Panc1 (cell line): ENCODE measurements at places on chromosomes 11 and 22.

GRCh38 chr11:92111287-92111686 is 113.3 kb upstream of the FAT3 start:
- H3K4me1 ChIP-seq: no peaks in the 10 kb centered on the region
- H3K36me3 ChIP-seq: no peaks in the 10 kb centered on the region
- H3K4me3 ChIP-seq: no peak overlapping the region
- no peaks in the 10 kb centered on the region for H3K27me3 ChIP-seq
- DNase-seq: no peak
- no peak overlapping the region for H3K27ac ChIP-seq

- peak; percentile 36 for DNase-seq
- no peak overlapping the region for H3K27ac ChIP-seq
- H3K36me3 ChIP-seq: no peaks in the 10 kb centered on the region; the same call in 1 of the 2 replicates
- H3K27me3 ChIP-seq: no peaks in the 10 kb centered on the region
- H3K4me3 ChIP-seq: no peak overlapping the region
Observed at GRCh38 chr11:125091247-125091876, 20.1 kb downstream of the TMEM218 start.

GRCh38 chr22:45585437-45585755 is 82.7 kb downstream of the FBLN1 start:
- no peak overlapping the region for H3K27ac ChIP-seq
- no peak overlapping the region for H3K4me3 ChIP-seq
- no peaks in the 10 kb centered on the region for H3K4me1 ChIP-seq
- no peaks in the 10 kb centered on the region for H3K36me3 ChIP-seq
- no peaks in the 10 kb centered on the region for H3K27me3 ChIP-seq

GRCh38 chr11:109752212-109752825 is 330.3 kb downstream of the C11orf87 start:
- H3K27me3 ChIP-seq: no peaks in the 10 kb centered on the region
- no peaks in the 10 kb centered on the region for H3K36me3 ChIP-seq
- H3K27ac ChIP-seq: no peak overlapping the region
- H3K4me1 ChIP-seq: no peaks in the 10 kb centered on the region

DNA sequence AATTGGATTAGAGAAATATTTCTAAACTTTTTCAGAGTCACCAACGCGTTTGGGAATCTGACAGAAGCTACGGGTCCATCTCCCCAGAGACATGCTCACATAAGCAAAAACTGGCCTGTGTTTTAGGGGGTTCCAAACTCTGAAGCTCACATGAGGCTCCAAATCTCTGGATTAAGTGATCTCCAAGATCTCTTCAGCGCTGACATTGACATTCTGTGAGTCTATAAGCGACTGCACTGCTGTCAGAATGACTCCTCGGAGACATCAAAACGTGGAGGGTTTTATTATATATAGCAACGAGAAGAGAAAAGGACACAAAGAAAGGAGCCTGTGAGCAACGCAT is 642 bp upstream of the SIK2 start:
- DNase-seq: no peak
- H3K4me1 ChIP-seq: peaks cover 19% of the 10 kb centered on the region
- no peaks in the 10 kb centered on the region for H3K27me3 ChIP-seq
- H3K36me3 ChIP-seq: no peaks in the 10 kb centered on the region

DNA sequence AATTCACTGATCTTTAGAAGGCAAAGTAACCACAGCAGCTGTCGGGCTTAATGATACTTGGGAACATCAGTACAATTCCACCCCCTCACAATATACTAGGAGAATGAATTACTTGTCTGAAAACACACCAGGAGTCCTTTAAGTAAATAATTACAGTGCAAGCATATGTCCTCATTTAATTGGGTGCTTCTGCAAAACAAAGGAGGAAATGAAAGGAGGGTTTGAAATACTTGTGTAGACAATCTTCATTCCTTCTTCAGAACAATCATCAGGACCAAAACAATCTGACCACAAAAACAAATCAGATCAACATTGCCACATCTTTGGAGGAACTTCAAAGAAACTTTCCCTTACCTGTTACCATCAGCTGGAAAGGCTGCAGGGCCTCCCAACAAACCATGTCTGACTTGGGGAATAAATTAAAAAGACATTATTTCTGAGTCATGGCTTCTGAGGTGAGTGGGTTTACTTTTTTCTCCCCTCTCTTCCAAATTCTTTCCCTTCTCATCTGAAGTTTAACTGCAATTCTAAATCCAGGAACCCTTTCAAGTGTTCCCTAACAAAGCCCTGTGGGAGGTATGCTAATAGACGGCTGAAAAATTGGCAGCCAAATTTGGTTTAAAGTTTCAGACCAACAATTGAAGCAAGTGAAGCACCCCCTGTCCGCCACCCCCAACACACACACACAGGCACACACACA is 12.5 kb upstream of the CCDC117 start:
- no peaks in the 10 kb centered on the region for H3K4me1 ChIP-seq
- H3K27ac ChIP-seq: no peak overlapping the region
- H3K27me3 ChIP-seq: no peaks in the 10 kb centered on the region
- H3K4me3 ChIP-seq: no peak overlapping the region

GRCh38 chr11:118152552-118153471 is at the start of gene SCN4B:
Gene SCN4B, minus strand, starts transcription at chr11:118152823. Its CDS starts 150 bp downstream, at chr11:118152673.
- no peak within 1 kb of the TSS for H3K27ac ChIP-seq
- peak within 1 kb of the TSS; percentile 49 for H3K4me3 ChIP-seq
- DNase-seq: no peak
- H3K27me3 ChIP-seq: peaks cover 31% of the 10 kb centered on the region
- no peaks in the 10 kb centered on the region for H3K36me3 ChIP-seq

- H3K36me3 ChIP-seq: no peaks in the 10 kb centered on the region
- DNase-seq: no peak
- no peaks in the 10 kb centered on the region for H3K4me1 ChIP-seq
- H3K4me3 ChIP-seq: no peak overlapping the region
Observed at GRCh38 chr11:119693253-119693815, 35.7 kb downstream of the NECTIN1 start.

GRCh38 chr11:114892381-114893197 is 214.3 kb downstream of the NXPE2 start:
- no peak for DNase-seq
- no peaks in the 10 kb centered on the region for H3K27me3 ChIP-seq
- H3K4me3 ChIP-seq: no peak overlapping the region
- H3K27ac ChIP-seq: no peak overlapping the region

DNA sequence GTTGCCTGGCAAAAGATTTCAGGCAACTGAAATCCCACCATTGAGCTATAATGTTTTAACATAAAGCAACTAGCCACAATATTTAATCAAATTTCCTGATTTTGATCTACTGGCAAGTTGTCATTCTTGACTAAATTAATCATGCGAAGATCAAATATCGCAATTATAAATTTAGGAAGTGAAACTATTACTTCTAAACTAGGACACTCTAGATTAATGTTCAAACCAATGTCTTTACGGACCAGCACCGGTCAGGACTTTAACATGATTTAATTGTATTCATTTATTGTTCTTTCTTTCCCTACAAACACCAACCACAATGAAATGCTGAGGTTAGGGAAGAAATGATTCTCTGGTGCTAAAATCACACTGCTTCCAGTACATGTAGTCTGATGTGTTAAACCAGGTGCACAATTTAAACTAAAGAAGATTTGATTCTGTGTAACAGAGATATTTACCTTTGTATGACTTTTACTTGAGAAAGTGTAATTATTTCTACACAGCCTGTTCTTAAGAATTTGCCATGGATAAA is 14.9 kb downstream of the GAS2 start:
- H3K27me3 ChIP-seq: no peaks in the 10 kb centered on the region
- no peak overlapping the region for H3K4me3 ChIP-seq
- no peaks in the 10 kb centered on the region for H3K36me3 ChIP-seq

GRCh38 chr11:63832336-63832735 is 6.6 kb upstream of the MARK2 start:
- H3K27ac ChIP-seq: no peak overlapping the region
- no peaks in the 10 kb centered on the region for H3K27me3 ChIP-seq
- H3K36me3 ChIP-seq: no peaks in the 10 kb centered on the region
- peaks cover 2% of the 10 kb centered on the region for H3K4me1 ChIP-seq
- no peak for DNase-seq
- no peak overlapping the region for H3K4me3 ChIP-seq

GRCh38 chr11:36409152-36409816 is 100.8 kb downstream of the TRAF6 start:
- peaks cover 4% of the 10 kb centered on the region for H3K27me3 ChIP-seq
- DNase-seq: no peak
- no peak overlapping the region for H3K27ac ChIP-seq
- H3K36me3 ChIP-seq: no peaks in the 10 kb centered on the region

- DNase-seq: no peak
- no peaks in the 10 kb centered on the region for H3K4me1 ChIP-seq
- no peak overlapping the region for H3K27ac ChIP-seq
- H3K36me3 ChIP-seq: no peaks in the 10 kb centered on the region
- no peaks in the 10 kb centered on the region for H3K27me3 ChIP-seq
- no peak overlapping the region for H3K4me3 ChIP-seq
Observed at GRCh38 chr11:34825315-34825669, 90.9 kb downstream of the APIP start.

DNA sequence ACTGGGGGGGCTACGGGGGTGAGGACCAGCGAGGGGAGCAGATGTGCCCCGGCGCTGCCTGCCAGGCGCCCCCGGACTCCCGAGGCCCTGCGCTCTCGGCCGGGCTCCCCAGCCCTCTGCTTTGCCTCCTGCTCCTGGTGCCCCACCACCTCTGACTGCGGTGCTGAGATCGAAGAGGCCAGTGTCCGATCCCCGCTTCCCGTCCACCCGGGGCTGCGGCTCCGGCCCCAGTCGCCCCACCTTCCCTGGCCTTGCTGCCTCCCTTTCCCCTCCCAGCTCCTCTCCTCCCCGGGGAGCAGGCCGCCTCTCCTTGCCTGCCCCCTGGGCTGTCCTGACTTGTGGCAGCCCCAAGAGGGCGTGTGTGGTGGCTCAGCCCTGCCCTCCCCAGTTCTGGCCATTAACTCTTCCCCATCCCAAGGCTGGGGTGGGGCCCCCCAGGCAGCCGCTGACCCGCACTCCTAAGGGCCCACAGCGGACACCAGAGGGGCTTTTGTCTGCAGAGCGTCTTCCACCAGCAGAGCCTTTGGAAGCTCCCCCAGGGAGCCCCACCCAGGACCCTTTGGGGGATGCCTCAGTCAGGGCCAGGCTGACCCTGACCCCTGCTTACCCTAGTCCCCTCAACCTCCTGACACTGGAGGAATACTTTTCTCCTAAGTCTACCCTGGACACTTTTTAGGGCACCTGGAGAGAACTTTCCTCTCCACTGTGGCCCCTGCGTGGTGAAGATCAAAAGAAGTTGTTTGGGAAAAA is 16.6 kb downstream of the RTN4RL2 start:
- peak overlapping the region; percentile 39 for H3K4me3 ChIP-seq
- no peak for DNase-seq
- no peaks in the 10 kb centered on the region; the same call in 1 of the 2 replicates for H3K4me1 ChIP-seq
- peaks cover 15% of the 10 kb centered on the region for H3K27me3 ChIP-seq
- no peaks in the 10 kb centered on the region for H3K36me3 ChIP-seq

- no peaks in the 10 kb centered on the region for H3K27me3 ChIP-seq
- DNase-seq: peak; percentile 20
- H3K27ac ChIP-seq: peak overlapping the region; percentile 64
- H3K4me3 ChIP-seq: peak overlapping the region; percentile 44
- H3K36me3 ChIP-seq: no peaks in the 10 kb centered on the region
Observed at GRCh38 chr11:3160252-3161031, 4.7 kb downstream of the OSBPL5 start.

DNA sequence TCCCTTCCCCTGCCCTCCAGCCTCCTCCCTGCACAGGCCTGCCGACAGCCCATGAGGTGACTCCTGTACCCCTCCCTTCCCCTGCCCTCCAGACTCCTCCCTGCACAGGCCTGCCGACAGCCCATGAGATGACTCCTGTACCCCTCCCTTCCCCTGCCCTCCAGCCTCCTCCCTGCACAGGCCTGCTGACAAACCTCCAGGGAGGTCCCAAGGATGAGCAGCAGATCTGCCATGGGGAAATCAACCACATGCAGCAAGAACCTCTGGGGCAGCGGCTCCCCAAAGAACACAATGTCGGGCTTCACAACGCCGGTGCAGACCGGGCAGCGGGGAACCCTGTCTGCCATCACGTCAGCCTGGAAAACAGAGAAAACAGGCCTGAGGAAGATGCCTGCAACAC is 12.3 kb downstream of the SIRT3 start:
- H3K4me3 ChIP-seq: no peak overlapping the region
- no peaks in the 10 kb centered on the region for H3K27me3 ChIP-seq
- H3K36me3 ChIP-seq: no peaks in the 10 kb centered on the region
- H3K4me1 ChIP-seq: no peaks in the 10 kb centered on the region

DNA sequence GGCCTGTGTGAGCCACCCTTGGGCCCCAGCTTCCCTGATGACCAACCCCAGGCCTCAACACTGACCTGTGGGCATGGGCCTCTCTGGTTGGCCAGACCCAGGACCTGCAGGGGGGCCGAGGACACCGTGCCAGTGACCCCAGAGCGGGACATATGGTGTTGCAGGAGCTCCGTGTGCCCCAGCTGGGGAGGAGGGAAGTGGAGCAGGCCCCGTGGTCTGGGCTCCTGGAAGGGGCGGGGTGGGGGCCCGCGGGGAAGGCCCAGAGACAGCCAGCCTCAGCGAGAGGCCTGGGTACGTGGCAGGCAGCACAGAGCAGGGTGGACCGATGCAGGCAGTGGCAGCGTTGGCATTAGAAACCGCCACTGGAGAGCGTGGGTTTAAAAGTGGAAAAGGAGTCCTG is 22.2 kb downstream of the MUC6 start:
- no peaks in the 10 kb centered on the region for H3K27me3 ChIP-seq
- no peak overlapping the region for H3K27ac ChIP-seq
- no peaks in the 10 kb centered on the region for H3K4me1 ChIP-seq
- H3K36me3 ChIP-seq: no peaks in the 10 kb centered on the region; the same call in 1 of the 2 replicates

DNA sequence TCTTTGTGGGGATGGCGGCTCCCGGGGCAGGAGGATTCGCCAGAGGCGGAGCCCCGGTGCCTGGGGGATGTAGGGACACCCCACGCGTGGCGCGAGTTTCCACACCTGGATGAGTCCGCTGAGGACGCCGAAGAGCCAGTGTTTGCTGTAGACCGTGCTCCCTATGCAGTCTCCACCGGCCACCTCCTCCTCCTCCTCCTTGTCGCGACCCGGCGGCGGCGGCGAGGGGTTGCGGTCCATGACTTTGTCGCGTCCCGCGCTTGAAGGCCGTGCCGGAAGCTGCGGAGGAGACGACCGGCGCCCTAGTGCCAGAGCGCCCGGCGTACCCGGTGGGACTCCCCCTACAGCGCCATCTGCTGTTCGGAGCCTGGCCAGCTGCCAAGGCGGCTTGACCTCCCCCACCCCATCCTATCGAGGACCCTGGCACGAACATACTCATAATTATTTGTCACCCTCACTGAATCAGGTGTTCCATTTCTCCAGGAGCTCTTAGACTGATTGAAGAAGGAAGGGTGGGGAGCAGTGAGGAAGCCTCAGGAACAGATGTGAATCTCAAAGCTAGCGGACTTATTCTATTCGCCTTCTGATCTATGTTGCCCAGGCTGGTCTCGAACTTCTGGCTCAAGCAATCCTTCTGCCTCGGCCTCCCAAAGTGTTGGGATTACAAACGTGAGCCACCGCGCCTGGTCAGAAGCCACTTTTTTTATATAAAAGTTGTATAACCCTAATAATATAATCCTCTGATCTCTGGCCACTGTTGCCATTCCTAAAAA is at the start of gene SAAL1:
SAAL1 (minus strand) TSS at position 281 of the 773 bp plus-strand sequence; CDS start at position 240, 41 bp downstream.
- H3K27me3 ChIP-seq: no peaks in the 10 kb centered on the region; the same call in 1 of the 2 replicates
- H3K4me3 ChIP-seq: peak within 1 kb of the TSS; percentile 96
- H3K36me3 ChIP-seq: peaks cover 7% of the 10 kb centered on the region
- peak; percentile 41 for DNase-seq
- peaks cover 15% of the 10 kb centered on the region for H3K4me1 ChIP-seq
